Effector CD4-positive, alpha-beta T cell (primary cell): ENCODE measurements at places on chromosomes 7 and 10.

- DNase-seq: no peak
Measured at GRCh38 chr10:10967581-10968256, 50.0 kb upstream of the CELF2 start.

- no peak for DNase-seq
Measured at GRCh38 chr10:131655101-131655849, 245.5 kb upstream of the PPP2R2D start.

DNA sequence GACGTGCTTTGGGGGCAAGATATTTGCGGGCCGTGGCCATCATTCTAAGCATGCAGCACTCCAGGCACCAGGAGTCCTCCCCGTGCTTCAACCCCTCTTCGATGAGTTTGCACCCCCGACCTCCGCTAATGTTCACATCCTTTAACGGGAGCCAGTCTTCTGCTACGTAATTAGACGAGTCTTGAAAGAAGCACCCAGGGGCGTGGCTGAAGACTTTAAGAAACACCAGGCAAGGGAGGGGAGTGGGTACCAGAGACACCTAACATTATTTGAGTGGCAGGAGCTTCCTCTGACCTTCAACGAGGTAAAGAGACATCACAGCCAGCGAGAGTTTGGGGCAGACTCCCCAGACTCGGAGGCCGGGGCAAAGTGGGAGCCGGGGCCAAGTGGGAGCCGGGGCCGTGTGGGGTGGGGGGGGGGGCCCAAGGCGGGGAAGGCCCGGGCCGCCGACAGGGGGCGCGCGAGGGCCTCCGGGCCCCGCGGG, 31.1 kb upstream of the TOMM7 start:
- DNase-seq: no peak

GRCh38 chr7:41738336-41738735, 35.4 kb upstream of the INHBA start:
- no peak for DNase-seq

DNA sequence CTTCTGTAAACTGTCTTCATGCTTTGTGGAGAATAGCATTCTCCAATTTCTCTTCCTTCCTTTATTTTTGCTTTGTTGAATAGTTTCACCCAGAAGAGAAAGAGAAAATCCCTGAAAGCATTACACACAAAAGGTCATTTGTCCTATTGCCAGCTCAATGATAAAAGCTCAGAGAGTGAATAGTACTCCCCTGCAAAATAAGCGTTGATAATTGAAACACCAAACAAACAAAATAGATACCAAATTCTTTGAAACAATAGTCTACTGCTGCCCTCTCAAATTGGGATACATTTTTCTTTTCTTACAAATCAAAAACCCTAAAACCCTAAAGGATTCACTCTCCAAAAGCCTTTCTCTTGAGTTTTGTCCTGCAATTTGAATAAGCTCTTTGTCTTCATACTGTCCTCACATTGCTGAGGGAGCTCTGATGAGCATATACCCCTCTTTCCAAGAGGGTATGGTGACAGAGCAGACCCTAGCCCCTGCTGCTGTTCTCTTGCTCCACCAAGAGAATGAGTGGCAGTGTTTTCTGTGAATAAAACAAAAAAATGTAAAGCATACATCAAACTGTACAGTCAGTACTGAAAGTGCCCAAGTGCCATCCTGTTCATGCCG, 134.4 kb downstream of the CSTF2T start:
- no peak for DNase-seq

DNA sequence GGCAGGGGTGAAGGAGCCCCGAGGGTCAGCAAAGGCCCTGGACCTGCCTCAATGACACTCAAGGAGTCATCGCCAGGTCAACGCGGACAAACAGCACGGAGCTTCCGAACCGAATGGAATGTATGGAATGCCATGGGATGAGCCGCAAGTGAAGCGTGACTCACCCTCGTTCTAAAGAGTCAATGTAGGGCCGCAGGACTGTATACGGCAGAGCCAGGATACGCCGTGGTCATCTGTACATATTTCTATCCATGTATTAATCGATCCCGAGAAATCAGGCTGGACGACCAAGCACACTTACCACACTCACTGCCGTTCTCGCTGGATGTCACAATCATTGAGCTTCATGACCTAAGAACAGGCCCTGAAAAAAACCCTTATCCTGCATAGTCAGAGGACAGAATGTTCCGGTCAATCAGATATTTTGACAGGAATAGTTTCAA, 4.3 kb downstream of the SNX8 start:
- no peak for DNase-seq

DNA sequence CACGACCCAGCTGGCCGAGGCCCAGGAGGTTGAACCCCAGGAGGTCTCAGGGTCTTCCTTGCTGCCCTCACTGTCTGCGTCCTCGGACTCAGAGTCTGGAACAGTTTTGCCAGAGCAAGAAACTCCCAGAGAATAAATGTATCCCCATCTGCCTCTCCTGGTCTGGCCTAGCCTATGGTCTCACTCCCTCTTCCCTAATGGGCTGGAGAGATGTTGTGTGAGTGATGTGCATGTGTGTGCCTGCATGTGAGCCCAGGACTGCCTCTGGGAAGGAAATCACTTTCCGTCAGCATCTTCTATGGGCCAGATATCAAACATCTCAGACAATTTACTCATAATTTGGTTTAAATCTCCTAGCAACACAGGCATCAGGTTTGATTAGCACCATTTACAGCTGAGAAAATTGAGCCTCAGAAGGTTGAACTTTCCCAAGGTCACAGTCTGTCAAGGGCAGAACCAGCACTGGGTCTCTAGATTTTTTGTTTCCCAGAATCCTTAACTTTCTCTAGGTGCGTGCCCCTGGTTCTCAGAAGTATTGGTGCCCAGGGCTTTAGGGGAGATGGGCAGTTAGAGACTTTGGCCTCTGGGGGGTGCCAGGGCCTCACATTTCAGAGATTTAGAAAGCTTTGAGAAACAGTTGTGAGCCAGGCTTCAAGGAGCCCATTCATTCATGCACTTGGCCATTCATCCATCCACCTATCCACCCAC, 4.9 kb downstream of the TMEM270 start:
- no peak for DNase-seq

- DNase-seq: no peak
Measured at GRCh38 chr7:6252748-6253147, 19.7 kb downstream of the CYTH3 start.

DNA sequence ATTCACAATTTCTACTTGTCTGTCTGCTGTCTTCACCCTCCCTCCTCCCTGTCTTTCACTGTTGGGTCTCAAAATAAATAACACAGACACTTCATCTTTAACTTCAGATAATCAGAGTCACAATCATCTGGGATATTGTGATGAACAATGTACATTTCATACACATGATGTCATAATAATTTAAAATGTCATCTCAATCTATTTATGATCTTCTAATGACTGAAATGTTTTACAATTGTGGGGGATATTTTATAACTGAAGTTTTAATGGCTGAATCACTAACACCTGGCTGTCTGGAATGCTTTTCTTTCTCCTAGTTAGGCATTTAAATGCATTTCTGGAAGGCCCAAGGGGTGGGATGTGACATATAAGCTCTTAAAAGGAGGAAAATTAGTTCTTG, 859.8 kb downstream of the LRMDA start:
- no peak for DNase-seq

DNA sequence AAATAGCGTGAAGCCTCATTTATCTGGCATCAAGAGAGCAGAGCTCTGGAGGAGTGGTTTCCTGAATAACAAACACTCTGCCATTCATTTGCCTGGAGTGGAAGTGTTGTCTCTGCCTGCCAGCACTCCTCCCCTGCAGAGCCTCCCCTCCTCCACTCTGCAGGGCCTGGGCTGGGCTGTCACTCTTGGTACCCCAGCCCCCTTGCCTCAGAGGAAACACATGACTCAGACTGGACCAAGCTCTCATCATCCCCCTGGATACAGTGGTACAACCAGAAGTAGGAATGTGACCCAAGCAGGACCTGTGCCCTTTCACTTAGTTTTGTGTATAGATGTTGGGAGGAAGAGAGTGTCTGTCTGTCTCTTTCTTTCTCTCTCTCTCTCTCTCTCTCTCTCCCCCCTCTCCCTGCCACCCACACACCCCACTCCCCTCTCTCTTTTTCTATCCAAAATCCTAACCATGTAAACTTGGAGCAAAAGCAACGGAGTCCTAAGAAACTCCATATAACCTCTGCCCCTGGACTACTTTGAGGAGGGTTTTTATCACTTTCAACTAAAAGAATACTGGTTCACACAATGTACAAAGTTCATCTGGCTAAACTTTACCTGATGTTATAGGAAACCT, 43.9 kb downstream of the DOCK4 start:
- no peak for DNase-seq

DNA sequence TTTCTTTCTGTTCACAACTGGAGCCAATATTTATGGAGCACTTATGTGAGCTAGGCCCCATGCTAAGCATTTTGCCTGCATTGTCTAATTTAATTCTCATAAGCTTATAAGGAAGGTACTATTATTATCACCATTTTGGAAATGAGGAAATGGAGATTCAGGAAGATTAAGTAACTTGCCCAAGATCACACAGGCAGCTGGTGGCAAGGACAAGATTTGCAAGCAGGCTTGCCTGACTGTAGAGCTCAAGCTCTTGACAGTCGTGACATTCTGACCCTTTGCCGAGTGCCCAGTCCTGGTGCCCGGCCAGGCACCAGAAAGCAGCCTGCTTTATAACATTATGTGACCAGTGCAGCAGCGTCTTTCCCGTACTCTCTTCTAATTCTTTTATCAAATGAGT, 38.2 kb downstream of the WNT2 start:
- DNase-seq: no peak

DNA sequence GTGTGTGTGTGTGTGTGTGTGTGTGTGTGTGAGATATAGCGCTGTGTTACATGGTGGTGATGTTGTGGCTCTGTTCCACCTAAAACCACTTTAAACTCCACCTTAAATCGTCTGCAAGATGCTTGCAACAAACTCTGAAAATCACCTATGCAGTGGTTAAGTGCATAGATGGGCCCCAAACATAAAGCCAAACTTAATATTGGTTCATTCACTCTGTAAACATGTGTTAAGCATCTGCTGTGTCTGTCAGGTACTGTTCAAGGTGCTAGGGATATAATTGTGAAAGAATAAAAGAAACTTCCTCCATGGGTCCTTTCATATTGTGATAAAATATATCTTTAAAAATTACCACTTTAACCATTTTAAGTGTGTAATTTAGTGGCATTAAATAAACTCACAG, 645.4 kb upstream of the SORCS1 start:
- DNase-seq: no peak

DNA sequence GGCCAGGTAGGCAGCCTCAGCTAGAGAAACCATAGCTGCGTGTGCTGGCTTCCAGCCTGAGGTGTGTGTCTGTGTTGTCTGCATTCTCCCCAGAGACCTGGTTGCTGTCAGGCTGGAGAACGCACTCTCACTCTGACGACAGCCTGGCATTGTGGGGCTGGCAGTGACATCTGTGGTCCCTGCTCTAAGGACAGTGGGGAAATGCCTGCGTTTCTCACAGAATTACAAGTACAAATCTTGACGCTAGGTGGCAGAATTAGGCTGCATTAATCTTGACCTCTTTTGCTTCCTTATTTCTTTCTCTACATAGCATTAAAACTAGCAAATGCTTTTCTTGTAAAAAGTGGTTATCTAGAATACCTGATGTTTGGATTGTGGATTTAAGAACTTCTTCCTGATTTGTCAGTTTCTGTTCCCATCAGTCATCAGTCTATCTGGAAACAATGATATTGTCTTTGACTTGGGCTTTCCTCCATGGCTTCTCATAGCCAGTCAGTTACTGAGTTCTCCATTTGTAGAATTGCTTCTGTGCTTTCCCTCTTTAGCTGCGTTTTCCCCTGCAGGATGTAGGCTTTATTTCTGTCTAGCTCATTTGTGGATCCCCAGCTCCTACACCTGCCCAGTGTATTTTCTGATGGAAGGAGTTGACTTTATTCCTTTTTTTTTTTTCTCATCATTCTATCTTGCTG, 86.0 kb downstream of the FANK1 start:
- peak; percentile 18 for DNase-seq

- DNase-seq: peak; percentile 64
Measured at GRCh38 chr10:132458586-132459300, 61.7 kb downstream of the PWWP2B start.

DNA sequence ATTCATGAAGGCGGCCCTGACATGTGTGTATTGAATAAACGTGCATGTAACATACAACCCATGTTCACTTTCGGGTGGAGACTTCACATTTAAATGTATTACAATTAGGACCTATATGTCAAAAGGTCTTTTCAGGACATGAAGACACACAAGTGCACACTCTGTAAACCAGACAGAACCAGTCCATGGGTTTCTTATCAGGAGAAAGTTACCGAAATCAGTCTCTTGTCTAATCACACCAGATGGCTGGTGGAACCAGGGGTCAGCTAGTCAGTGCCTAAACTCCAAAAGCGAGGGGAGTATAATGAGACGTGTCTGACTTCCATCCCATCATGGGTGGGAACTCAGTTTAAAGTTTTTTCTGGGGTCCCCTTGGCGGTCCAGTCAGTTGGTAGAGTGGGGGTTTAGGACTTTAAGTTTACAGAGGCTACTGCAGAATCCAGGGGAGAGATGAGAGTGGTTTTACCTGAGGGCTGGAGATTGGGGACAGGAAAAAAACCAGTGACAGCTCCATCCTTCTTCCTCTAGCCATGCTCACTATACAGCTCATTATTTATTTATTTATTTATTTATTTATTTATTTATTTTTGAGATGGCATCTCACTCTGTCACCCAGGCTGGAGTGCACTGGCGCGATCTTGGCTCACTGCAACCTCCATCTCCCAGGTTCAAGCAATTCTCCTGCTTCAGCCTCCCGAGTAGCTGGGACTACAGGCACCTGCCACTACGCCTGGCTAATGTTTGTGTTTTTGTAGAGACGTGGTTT, 251.3 kb upstream of the LYZL1 start:
- no peak for DNase-seq

DNA sequence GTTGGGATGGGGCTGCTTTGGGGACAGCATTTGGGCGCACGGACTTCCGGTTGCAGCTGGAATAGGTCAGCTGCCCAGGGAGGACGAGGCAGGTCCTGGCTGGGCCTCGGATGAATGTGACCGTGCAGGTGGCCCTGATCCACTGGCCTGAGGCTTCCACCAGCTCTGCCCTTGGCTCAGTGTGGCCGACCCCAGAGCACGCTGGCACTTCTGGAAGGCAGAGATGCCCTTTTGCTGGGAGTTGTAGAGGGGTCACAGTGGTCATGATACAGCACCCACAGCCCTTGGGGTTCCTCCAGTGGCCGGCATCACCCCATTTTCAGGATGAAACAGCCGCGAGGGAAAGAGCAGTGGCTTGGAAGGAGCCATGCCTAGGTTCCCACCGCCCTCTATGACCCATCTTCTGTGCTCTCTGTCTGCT, 19.0 kb downstream of the ADCY1 start:
- DNase-seq: no peak

DNA sequence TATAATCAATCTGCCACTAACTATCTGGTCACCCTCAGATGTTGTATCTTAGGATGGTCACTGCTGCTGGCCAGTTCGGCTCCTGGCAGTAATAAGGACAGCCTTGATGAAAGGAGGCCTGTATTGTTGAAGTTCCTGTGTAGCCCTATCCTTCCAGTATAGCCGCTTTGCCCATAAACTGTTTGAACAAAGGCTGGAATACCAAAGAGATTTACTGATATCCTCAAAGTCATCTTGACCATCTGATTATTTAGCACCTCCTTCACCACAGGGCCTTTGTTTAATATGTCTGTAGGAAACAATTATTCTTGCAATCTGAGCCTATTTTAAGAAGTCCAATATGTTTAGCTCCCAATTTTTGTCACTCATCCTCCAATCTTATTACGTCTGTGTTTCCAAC, 77.7 kb downstream of the HYCC1 start:
- DNase-seq: no peak
